ENCODE measurements at places on chromosomes 4 and X.

DNA sequence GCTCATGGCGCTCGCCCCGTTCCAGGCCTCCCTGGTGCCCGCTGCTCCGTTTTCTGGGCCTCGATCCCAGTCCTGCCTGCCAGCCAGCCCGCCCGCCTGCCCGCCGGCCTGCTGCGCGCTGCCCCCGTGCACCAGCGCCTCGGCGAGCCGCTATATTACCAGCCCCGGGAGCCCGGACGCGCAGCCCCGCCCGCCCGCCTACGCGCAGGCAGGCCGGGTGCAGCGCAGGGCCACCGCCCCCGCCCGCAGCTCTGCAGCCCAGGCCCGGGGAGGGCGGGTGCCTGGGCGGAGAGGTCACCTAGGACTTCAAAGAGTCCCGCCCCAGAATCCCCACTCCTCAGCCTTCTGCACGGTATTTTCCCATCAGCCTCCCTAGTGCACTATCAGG lies at the start of gene MAOB:
MAOB (minus strand) TSS at position 157 of the 388 bp plus-strand sequence; CDS start at position 6, 151 bp downstream.
- peak; percentile 2 for DNase-seq

DNA sequence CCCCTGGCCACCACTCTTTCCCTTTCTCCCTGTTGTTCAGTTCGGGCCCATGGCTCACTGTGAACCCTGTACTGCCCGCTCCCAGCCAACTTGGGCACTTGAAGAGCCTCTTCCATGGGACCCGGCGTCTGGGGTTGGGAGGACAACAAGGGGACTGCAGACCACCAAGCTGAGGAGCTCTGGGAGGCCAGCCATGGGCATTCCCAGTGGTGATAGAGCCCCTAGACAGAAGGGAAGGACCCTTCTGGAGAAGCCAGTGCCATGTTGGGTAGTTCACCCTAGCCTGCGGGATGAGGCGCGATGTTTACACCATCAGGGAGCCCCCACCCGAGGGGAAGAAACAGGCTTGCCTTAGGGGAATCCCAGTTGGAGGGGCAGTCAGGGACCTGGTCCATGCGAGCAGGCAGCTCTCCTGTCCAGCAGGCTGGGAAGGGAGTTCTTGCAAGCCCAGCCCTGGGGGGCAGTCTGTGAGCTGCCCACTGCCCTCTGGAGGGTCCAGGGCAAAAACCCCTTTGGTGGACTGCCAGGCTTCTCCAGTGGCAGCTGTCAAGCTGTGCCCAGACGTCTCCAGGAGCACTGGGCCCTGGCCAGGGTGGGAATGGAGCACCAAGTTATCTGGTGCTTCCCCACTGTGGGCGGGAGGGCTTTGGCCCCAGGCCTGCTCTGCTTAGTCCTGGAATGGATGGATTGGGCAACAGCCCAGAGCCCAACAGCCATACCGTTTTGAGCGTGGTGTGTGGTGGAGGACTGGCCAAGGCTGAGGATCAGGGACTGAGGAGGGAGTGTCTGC lies 23.7 kb upstream of the UBA1 start:
- DNase-seq = no peak

DNA sequence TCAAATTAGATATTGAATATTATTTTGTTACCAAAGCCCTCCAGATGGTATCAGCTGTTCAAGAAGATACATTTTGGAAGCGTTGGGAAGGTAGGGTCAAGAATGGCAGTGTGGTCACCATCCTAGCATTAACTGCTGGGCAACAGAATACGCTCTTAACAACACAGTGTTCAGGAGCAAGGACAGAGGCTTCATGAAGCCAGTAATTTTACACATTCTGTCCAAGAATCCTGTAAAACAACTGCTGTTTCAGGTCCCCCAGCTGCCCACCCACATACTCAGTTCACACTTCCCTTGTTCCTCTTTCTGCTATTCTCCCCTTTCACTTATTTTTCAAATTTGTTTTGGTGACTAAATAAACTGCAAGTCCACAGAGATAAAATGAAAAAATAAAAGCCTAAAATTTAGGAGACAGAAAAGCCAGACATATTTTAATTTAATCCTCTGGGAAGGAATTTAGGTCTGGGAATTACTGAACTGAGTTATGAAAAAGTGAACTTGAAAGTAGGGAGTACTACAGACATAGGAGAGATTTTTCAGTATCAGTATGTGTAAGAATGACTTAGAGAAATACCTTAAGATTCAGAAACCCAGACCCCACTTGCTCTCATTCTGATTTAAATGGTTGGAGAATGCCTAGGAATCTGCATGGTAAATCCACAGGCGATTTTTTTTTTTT lies 406.7 kb downstream of the MAPK10 start:
- no peak for DNase-seq

- no peak for DNase-seq
These were observed 229.2 kb downstream of the RBMX2 start for GRCh38 chrX:130631011-130631410.

DNA sequence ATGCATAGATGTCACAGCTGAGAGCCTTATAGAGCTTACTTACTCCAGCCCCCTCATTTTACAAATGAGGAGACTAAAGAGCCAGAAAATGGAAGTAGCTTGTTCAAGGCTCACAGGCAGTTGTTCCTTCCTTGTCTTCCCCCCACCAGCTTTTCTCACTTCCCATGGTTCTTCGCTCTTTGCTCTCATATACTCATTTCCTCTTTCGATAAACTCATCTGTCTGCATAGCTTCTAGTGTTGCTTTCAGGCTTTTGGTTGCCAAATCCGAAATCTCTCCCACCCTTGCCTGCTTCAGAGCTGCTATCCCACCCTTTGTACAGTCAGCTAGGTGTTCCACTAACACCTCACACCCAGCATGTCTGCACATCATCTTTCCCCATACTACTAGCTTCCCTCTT lies 25.0 kb upstream of the GJB1 start:
- no peak for DNase-seq

All from CD4-positive, alpha-beta memory T cell (primary cell).